H7 (cell line): ENCODE measurements at places on chromosomes 16 and 17. TPM values are rescaled to one million over a fixed set of nuclear protein-coding genes. Genes with fewer than 3 reads are reported as not detected.

The CYB5D1 gene
- 10.2 and 10.3 TPM in 2 replicates for total RNA-seq

The ACSM3 gene
- total RNA-seq, result 2.4 and 6.2 TPM in 2 replicates

The TPPP3 gene
- total RNA-seq, result 0.44 and 0.80 TPM in 2 replicates

The TBC1D3 gene
- not detected in 2 replicates for total RNA-seq

The ABCA8 gene
- not detected in 2 replicates for total RNA-seq

The TSNAXIP1 gene
- total RNA-seq, result 0.15 and 0.21 TPM in 2 replicates

The TNFRSF13B gene
- total RNA-seq, result 0.21 TPM in 1 of 2 replicates, not detected in the other

The SMPD3 gene
- total RNA-seq, result 0.42 and 1.8 TPM in 2 replicates

The KRTAP9-2 gene
- not detected in 2 replicates for total RNA-seq

The NAA60 gene
- 11.0 and 12.6 TPM in 2 replicates for total RNA-seq

The CIAO2B gene
- 91.1 TPM in 2 replicates for total RNA-seq

The SYNGR3 gene
- 38.6 and 60.0 TPM in 2 replicates for total RNA-seq

The STX8 gene
- 51.8 and 63.1 TPM in 2 replicates for total RNA-seq

The EPX gene
- not detected in 2 replicates for total RNA-seq

The MILR1 gene
- 0.70 and 1.5 TPM in 2 replicates for total RNA-seq

The PRR11 gene
- 26.4 and 28.1 TPM in 2 replicates for total RNA-seq

The KRT23 gene
- total RNA-seq, result not detected in 2 replicates

The CHRNE gene
- total RNA-seq, result 0.67 and 0.69 TPM in 2 replicates

The TP53TG3 gene
- total RNA-seq, result not detected in 2 replicates

The METTL9 gene
- total RNA-seq, result 163 and 173 TPM in 2 replicates

The RHBDF1 gene
- total RNA-seq, result 38.2 and 42.5 TPM in 2 replicates

The SLC35G6 gene
- total RNA-seq, result not detected in 2 replicates

The C17orf50 gene
- not detected in 2 replicates for total RNA-seq

The KRTAP9-4 gene
- not detected in 2 replicates for total RNA-seq

The CETP gene
- total RNA-seq, result not detected in 2 replicates

The SUPT4H1 gene
- 88.8 and 91.6 TPM in 2 replicates for total RNA-seq

The HCRT gene
- total RNA-seq, result 0.26 TPM in 1 of 2 replicates, not detected in the other

The HSD17B1 gene
- total RNA-seq, result 1.1 and 2.9 TPM in 2 replicates

The KRT31 gene
- not detected in 2 replicates for total RNA-seq

The OR1F1 gene
- not detected in 2 replicates for total RNA-seq

The ADAM11 gene
- 0.45 and 1.2 TPM in 2 replicates for total RNA-seq

The MAPT gene
- total RNA-seq, result 0.85 and 3.1 TPM in 2 replicates

The SCNN1B gene
- total RNA-seq, result 1.5 and 1.6 TPM in 2 replicates

The AOC3 gene
- total RNA-seq, result 0.31 and 3.5 TPM in 2 replicates

The KIF2B gene
- total RNA-seq, result not detected in 2 replicates

The TNS4 gene
- total RNA-seq, result 0.14 and 0.18 TPM in 2 replicates

The SKAP1 gene
- total RNA-seq, result not detected in 2 replicates

The NXN gene
- total RNA-seq, result 127 and 142 TPM in 2 replicates

The ENDOV gene
- total RNA-seq, result 17.1 and 26.0 TPM in 2 replicates

The PRSS36 gene
- 0.59 and 1.1 TPM in 2 replicates for total RNA-seq

The EXOC3L1 gene
- 3.6 and 4.8 TPM in 2 replicates for total RNA-seq

The TCF25 gene
- 70.5 and 71.8 TPM in 2 replicates for total RNA-seq

The HOXB1 gene
- 4.5 and 6.4 TPM in 2 replicates for total RNA-seq

The SCPEP1 gene
- total RNA-seq, result 38.3 and 41.3 TPM in 2 replicates

The SDR42E1 gene
- total RNA-seq, result 0.10 TPM in 1 of 2 replicates, not detected in the other

The GPR179 gene
- 0.04 and 0.07 TPM in 2 replicates for total RNA-seq

The CEMP1 gene
- total RNA-seq, result not detected in 2 replicates

The GAS7 gene
- 4.2 and 6.8 TPM in 2 replicates for total RNA-seq
